ENCODE measurements at places on chromosomes 5 and 9. TPM values are rescaled to one million over a fixed set of nuclear protein-coding genes. Genes with fewer than 3 reads are reported as not detected.

The DMGDH gene
- 3.7 TPM for total RNA-seq

The LTC4S gene
- total RNA-seq = 2.1 TPM

The RLN2 gene
- 1.4 TPM for total RNA-seq

The VLDLR gene
- total RNA-seq = 26.1 TPM

The NUDT12 gene
- 33.0 TPM for total RNA-seq

The MSX2 gene
- total RNA-seq = 0.69 TPM

The LRRC70 gene
- total RNA-seq = 4.8 TPM

The ITGA2 gene
- 4.4 TPM for total RNA-seq

The FAM169A gene
- total RNA-seq = 126 TPM

The PTGR1 gene
- total RNA-seq = 25.1 TPM

The BARHL1 gene
- 0.69 TPM for total RNA-seq

The SPATA31A5 gene
- total RNA-seq = not detected

The SHISAL2B gene
- total RNA-seq = 0.92 TPM

The GPR151 gene
- total RNA-seq = 0.46 TPM

The C7 gene
- 3.9 TPM for total RNA-seq

The RNF183 gene
- not detected for total RNA-seq

The GAPT gene
- total RNA-seq = 0.92 TPM

The PCDHGA1 gene
- total RNA-seq = 4.2 TPM

The BTNL3 gene
- not detected for total RNA-seq
